ENCODE measurements at places on chromosomes 11 and 22. TPM values are rescaled to one million over a fixed set of nuclear protein-coding genes. Genes with fewer than 3 reads are reported as not detected.

Gene LMNTD2
- 0.32 TPM for polyA plus RNA-seq

Gene PLAAT2
- polyA plus RNA-seq, result not detected

Gene APOL5
- polyA plus RNA-seq, result 1.5 TPM

DNA sequence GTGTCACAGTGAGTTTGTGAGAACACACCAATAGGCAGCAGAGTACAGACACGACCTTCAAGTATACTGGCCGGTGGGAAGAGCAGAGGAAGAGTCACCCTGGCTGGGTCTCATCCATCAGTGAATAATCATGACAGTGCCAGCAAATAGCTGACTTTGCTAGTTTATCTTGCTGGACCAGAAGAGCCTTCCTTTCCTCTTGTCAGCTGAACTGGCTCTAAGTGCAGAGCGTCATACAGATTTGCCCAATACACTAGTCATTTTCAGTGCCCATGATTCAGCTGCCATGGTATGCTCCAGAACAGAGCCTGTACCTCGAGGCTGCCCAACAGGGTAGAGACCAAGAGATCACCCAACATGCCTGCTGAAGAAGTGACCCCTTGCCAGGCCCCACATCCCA is 82.9 kb upstream of the TBCEL start:
- no peak for DNase-seq

- DNase-seq, result no peak
Observed at GRCh38 chr11:115389790-115390189, 114.4 kb downstream of the CADM1 start.

GRCh38 chr22:25120093-25120561 is 79.5 kb upstream of the CRYBB3 start:
- DNase-seq, result no peak

GRCh38 chr11:12109591-12110196 is 696 bp upstream of the MICAL2 start:
- DNase-seq, result no peak

- no peak for DNase-seq
Observed at GRCh38 chr22:23080613-23081290, 10.4 kb downstream of the GNAZ start.

DNA sequence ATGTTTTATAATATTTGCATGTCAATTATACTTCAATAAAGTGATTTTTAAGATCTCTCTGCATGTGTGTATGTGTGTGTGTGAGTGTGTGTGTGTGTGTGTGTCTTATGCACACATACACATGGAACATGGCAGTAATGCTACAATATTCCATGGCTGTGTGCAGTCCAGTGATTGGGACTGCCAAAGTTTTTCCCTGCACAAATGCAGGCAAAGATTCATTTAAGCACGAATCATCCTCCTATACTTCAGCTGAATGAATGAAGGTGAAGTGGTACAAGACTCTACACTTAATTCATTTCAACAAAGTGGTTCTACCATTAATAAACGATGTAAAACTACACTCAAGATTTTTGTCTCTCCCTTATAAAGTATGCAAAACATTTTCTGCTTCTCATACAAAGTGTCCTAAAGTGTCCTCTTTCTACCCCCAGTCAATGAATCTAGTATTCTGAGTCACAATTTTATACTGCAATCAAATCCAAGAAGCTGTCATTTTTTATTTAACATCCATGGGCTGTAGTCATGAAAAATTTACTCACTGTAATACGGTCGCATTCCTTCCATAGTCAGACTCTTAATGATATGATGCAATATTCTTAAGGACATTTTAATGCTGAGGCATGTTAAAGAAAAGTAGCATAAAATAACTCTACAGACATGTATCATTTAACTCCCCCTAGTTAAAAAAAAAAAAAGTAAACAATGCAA is 132.4 kb downstream of the TTC28 start:
- no peak for DNase-seq

- no peak for DNase-seq
Observed at GRCh38 chr11:92401520-92401919, 176.9 kb downstream of the FAT3 start.

- no peak for DNase-seq
Observed at GRCh38 chr11:10476927-10477689, 22.0 kb downstream of the AMPD3 start.

DNA sequence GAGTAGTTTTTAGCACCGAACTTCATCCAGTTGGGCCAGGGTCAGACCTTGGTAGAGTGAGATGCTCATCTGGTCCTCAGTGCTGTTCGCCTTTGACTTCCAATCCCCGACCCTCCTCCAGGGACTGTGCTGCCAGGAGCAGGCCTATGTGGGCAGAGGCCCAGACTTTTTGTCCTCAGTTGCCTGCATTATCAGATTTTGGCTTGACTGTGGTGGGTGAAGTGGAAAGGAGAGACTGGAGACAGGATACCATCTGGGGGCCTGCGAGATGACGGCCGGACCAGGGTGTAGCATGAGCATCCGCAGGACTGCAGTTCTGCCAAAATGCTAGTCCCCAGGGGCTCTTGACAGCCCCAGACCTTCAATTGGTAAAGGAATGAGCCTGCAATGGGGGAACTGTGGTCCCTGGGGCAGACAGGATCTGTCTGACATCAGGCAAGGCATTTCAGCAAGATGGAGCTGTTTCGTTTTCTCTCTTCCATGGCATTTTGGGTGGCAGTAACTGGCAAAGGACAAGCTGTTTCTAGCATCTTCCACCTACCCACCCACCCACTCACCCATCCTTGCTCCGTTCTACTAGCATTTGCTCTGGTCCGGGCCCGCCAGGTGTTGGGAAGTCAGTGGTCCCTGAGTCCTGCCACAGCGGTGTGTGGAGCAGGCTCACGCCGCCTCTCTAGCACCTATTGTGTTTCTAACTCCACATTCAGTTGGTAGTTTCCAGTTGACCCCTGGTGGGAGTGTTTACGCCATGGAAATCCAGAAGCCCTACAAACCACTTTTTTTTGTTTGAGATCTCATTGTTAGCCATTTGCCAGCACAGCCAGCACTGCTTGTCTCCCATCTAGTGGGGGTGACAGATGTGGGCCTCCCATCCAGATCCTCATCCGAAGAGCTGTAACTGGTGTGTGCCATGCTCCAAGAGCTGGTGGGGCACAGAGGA is 53.5 kb downstream of the OTOG start:
- no peak for DNase-seq

- no peak for DNase-seq
Observed at GRCh38 chr11:35250621-35251020, 111.7 kb downstream of the CD44 start.

- DNase-seq, result no peak
Observed at GRCh38 chr11:44969651-44970252, 19.1 kb upstream of the TP53I11 start.

GRCh38 chr11:64854157-64854533 is 9.7 kb upstream of the CDC42BPG start:
- DNase-seq, result no peak

DNA sequence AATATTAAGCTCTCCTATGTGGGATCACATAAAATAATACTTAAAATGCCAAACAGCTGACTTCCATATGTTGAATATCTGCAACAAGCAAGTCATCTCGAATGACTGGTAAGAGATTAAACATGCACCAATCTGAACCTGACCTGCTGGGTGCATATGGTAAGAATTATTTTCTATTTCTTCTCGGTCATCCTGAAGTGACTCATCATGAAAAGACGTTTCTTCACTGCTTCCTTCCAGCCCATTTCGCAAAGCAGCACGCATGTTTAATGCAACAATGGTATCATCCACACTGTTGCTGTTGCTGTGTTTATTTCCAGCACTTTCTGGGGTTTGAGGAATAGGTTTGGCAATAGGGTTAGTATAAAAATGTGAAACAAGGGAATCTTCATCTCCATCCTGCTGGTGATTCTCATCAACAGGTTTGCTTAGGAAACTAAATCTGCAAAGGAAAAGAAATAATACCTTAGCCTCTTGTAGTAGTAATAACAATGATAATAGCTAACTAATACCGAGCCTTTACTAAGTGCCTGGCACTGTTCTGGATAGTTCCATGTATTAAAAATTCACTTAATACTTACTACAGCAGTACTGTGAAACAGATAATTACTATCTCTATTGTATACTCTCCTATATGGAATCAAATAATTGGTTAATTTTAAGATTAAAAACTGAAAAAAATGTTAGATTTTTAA is 52.0 kb upstream of the CHRNA10 start:
- no peak for DNase-seq

DNA sequence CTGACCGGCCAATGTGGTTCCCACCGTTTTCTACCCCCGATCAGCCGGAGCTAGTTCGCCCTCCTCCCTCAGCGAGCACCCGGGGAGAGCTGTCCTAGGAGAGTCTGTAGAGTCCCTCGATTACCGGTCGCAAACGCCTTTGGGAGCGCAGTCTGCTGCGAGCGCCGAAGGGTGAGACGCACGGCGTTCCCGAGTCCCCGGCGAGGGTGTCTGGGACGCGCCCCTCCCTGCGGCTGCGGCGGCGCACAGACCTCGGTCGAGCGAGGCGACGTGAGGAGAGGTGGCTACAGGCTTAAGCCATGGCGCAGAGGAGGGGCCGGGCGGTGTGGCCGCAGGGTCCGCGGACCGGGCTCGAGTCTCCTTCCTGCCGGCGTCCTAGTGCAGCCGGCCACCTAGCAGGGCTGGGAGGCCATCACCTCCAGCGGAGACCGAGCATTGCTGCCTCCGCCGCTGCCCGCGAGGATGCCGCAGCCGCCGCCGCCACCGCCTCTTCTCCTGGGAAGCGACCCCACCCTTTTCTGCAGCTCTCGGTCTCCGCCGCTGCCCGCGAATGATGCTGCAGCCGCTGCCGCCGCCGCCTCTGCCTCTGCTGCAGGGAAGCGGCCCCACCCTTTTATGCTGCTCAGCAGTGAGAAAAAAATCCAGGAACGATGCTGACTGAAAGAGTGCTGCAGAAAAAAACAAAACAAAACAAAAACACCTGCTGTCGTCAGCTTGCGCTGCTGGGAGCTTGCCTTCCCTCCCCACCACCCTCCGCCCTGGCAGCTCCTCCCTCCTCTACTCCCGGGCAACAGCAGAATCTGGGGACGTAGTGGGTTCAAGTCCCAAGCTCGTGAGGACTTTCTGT is at the start of gene MAP6:
MAP6 (minus strand) TSS at position 588 of the 847 bp plus-strand sequence. CDS start 669 bp downstream, outside the sequence.
- DNase-seq, result peak; percentile 7

GRCh38 chr11:24437123-24437522 is 59.7 kb upstream of the LUZP2 start:
- no peak for DNase-seq

DNA sequence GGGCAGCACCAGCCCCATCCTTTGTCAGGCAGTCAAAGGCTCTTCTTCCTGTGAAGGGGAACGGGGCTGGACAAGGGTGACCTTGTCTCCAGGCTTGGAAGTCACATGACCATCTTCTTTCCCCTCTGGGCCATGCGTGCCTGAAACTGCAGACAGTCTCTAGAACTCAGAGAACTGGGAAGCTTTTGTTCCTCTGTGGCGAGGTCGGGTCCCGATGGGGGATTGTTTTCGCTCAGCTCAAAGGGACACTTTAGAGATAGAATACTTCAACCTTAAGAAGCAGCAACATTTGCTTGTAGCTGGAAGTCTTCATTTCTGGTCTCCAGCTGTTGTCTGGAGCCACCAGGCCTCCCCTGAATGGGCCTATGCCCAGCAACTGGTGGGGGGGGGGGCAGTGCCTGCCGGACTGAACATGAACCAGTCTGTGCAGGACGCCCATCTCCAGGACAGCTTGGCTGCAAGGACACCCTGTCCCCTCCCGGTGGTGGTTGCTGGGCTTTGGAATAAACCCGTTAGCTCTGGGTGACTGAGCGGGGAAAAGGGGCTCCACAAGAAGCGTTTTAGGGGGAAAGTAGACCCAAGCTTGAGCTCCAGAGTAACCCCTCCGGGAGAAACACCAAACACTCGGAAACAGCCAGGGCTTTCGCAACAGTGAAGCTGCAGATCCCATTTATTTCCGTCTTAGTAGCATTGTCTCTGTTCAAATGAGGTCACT is 55.7 kb upstream of the EMID1 start:
- no peak for DNase-seq

GRCh38 chr11:39434466-39434865 is 2025.0 kb downstream of the LRRC4C start:
- DNase-seq, result no peak
